ENCODE measurements at places on chromosomes 4 and X.
A peak's percentile ranks its signal among the peaks of the same experiment; 100 is the strongest.

DNA sequence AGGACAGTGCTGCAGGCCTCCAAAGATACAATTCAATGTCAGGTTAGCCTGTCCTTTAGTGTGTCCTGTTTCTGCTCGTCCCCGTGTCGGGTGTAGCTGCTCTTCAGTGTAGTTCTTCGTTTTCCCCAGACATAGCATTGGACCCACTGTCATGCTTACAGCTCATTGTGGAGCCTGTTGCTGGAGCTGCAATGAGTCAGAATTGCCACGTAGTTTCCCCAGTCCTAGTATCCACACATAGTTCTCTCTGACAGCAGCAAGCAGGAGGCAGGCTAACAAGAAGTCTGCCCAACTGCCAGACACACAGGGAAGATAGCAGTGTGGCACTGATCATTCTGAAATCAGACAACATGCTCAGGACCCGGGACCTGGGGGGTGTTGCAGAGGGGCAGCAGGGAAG lies 49.2 kb downstream of the MOSPD2 start:
- DNase-seq = no peak

DNA sequence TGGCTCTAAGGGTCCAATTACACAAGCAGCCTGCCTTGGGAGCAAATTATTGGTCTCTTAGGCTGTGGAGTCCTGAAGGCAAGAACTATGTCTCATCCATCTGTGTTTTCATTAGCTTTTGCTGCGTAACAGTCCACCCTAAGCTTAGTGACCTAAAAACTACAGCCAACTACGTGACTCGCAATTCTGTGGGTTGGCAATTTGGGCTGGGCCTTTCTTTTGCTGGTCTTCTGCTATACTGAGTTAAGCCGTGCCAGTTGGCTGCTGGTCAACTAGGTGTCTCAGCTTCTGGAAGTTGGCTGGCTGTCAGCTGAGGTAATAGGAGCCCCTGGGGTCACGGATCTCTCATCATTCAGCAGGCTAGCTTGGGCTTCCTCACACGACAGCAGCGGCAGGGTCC lies 205.6 kb upstream of the S100G start:
- DNase-seq = no peak

DNA sequence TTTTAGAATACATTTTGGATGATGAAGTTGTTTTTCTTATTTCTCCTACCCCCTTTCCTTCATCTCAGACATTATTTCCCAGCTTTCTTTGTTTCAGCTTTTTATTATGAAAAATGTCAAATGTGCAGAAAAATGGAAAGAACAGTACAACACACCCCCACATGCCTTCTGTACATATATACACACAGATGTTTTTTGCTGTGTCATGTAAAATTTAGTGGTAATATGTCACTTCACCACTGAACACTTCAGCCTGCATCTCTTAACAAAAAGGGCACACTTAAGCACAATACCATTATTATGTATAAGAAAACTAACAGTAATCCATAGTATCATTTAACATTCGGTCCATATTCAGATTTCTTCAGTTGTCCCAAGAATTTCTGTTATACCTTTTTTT lies 37.8 kb downstream of the OCRL start:
- peak; percentile 4 for DNase-seq

- DNase-seq = no peak
These were observed 305.6 kb downstream of the DCHS2 start for GRCh38 chr4:154186035-154186434.

DNA sequence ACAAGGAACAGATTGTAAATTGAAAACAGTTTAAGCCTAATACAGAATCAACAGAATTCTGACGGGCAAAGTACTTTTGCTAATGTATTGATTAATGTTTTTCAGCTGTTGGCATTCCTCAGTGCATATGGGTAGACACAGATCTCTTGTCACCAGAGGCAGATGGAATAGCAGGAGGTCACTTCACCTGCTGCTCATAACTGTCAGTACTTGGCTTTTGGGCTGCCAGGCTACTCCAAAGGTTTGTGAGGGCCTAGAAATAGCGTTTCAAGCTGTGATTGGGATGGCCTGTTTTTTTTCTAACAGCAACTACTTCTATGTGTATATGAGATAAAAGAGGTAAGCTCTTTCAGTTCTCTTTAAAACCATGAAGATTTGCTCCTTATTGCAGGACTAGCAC lies 307.5 kb upstream of the ANXA10 start:
- no peak for DNase-seq

- DNase-seq = no peak
These were observed 34.7 kb upstream of the LHFPL1 start for GRCh38 chrX:112714357-112714918.

DNA sequence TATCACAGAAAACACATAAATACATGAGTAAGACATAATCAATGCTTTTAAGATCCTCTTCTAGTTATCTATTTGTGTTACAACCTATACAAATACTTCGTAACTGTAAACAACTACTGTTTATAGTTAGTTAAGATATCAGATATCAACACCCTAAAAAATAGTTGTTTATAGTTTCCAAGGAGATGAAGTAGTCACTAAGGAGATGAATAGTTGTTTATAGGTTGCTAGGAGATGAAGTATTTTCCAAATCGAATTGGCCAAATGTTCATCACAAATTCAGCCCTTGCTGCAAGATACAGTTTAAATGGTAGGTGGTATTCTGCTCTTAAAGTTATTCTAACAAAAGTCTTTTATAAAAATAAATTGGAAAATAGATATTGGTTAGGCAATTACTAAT lies 618.2 kb upstream of the PCDH10 start:
- DNase-seq = peak; percentile 8

DNA sequence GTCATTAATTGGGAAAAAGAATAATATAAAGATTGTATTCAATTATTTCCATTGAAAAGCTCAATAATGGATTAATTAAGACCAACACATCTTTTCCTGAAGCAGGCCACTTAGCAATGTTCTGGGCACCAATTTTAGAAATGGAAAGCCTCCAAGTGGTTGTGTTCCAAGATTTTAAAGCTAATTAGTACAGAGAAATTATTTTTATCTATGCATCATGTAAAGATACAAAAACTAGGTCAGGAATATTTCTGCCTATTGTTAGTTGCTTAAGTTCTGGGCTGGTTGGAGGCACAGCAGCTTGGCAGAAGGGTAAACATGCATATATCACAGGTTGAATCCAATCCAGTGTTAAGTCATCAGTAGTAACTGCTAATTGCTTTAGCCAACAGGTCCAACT lies 101.9 kb downstream of the RASL11B start:
- DNase-seq = no peak

- no peak for DNase-seq
These were observed 505.1 kb downstream of the PPARGC1A start for GRCh38 chr4:23384741-23385140.

- no peak for DNase-seq
These were observed 18.8 kb upstream of the VSIG1 start for GRCh38 chrX:108025954-108026600.

- DNase-seq = no peak
These were observed 93.9 kb downstream of the NXF2B start for GRCh38 chrX:102345916-102346315.

DNA sequence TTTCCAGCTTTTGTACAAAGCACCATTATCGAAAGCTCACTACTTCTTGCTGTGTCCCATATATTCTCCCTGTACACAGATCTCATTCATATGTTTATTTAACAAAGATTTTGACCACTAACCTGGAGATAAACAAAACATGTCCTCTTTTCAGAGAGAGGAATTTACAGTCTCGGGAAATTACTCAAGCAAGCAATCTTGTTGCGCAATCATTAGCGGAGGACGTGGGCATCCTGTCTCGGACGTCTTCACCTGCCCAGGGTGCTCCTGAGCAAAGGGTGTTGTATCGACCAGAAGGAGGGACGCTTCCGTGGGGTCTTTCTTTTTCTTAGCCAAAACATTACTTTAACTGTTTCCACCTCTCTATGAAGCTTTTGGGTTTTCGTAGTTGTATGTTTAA lies 66.5 kb upstream of the CLCN4 start:
- no peak for DNase-seq

DNA sequence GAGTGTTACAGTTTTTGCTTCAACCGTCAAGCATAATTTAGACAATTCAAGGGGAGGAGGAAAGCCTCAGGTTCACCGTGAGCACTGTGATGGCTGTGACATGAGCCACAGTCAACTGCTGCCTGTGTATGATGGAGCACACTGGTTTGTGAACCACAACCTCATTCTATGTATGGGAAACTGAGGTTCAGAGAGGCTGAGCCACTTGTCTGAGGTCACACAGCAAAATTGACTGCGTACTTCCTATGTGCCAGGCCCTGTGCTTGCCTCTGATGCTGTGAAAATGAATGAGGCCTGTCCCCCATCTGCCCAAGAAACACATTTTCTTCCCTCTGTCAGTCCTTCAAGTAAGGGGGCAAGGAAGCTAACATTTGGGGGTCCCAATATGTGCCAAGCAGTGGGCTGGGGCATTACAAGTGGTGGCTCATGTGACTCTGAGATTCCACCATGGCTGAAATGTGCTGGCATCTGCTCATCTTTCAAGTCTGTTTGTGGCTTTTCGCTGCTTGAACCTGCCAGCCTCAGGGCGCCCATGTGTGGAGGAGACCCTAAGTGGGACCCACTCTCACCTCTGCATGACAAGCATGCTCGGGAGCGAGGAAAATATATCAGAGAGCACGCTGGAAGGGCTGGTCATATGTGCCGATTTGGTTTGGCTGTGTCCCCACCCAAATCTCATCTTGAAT lies 79.7 kb downstream of the ADRA2C start:
- DNase-seq = no peak

- DNase-seq = no peak
These were observed 37.2 kb downstream of the CNGA2 start for GRCh38 chrX:151771726-151772125.

- DNase-seq = no peak
These were observed 30.7 kb downstream of the EREG start for GRCh38 chr4:74395633-74396032.

DNA sequence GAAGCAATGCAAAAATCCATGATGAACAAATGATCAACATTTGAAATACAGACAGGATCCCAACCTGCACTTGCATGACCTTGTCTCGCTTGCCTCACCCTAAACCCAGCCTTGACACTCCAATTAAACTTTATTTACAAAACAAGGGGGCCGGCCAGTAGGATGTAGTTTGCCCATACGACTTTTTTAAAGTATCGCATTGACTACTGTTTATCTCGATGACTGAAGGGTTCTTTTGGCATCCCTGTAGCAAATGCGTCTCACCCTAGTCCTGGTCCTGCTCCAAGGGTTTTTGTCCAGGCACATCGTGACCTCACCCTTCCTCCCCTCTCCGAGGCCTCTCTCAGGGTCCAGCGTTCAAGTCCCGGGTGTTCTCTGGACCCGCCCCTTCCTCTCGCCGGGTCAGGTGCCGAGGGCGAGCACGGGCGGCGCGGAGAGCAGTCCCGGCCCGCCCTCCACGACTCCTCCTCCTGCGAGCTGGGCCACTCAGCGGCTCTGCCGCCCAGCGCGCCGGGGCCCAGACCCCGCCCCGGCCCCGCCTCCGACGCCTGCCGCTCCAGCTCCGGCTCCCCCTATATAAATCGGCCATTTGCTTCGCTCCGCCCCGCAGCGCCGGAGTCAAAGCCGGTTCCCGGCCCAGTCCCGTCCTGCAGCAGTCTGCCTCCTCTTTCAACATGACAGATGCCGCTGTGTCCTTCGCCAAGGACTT lies at the start of gene SLC25A5:
TSS of gene SLC25A5 (plus strand) at position 603 of the 709 bp plus-strand sequence. CDS start at position 675, 72 bp downstream.
- DNase-seq = peak; percentile 92

GRCh38 chr4:173005912-173006633 lies 162.5 kb upstream of the GALNT7 start:
- no peak for DNase-seq

GRCh38 chr4:56186808-56187523 lies 200.3 kb downstream of the AASDH start:
- DNase-seq = no peak

DNA sequence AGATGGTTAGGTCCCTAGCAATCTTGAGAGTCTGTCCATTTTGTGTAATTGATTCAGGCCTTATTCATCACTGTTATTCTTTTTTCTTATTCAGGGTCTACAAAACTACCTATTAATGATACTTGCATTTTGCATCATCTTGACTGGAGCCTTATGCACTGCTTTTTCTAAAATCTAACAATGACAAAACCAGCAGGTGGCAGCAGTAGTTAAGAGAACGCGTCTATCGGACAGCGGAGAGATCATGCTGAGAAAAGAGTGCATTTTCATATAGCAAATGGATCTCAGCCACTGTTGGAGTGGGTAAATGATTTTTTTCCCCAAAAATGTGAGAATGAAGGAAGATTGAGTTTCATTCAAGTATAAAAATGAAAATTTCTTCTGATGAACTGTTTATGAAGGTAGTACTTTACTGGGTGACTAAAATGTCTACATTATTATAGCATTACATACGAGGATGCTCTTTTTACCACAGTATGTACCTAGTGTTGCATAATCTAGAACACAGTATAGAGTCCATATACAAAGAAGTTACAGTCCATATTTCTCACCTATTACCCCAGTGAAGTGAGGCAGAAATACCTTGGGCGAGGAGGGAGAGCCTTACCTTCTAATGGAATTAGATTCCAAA lies 43.2 kb downstream of the TMEM144 start:
- DNase-seq = peak; percentile 73

- DNase-seq = no peak
These were observed 58.5 kb downstream of the TENM3 start for GRCh38 chr4:182301736-182302135.

- DNase-seq = no peak
These were observed 420.8 kb upstream of the DIPK2B start for GRCh38 chrX:45621376-45622041.

- no peak for DNase-seq
These were observed 37.7 kb downstream of the ARHGEF9 start for GRCh38 chrX:63747331-63747730.

DNA sequence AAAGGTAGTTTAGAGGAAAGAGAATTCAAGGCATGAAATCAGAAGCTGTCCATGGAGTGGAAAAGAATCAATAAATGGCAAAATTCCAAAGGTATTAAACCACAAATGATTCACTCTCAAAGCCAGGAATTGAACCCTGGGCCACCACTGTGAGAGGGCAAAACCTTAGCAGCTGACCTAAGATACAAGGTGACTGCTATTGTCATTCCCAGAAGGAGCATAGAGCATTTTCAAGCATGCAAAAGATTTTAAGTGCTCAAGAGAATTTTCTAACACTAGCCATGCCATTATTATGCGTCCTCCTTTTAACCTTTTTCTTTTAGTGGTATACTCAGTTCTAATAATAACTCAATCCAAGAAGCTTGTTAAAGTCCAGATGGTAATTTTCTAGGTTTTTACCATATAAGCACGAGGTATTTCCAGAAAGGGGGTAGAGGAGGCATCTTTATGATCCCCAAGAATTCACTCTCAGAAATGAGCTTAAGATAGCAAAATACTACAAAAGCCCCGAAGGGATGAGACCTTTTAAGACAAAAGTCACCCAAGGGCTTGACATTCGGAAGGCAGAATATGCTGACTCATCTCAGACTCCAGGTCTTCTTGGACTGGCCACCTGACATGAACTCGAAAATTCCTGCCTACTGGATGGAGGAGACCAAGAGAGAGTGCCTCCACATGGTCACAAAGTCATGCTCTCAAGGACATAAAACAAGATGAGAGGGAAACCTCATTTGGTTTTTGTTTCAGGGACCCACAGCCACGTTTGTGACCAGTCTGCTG lies 13.8 kb upstream of the PAGE5 start:
- no peak for DNase-seq

All from erythroblast (primary cell).